Mammary epithelial cell (primary cell): ENCODE measurements at places on chromosomes 7 and 10. TPM values are rescaled to one million over a fixed set of nuclear protein-coding genes. Genes with fewer than 3 reads are reported as not detected.

DNA sequence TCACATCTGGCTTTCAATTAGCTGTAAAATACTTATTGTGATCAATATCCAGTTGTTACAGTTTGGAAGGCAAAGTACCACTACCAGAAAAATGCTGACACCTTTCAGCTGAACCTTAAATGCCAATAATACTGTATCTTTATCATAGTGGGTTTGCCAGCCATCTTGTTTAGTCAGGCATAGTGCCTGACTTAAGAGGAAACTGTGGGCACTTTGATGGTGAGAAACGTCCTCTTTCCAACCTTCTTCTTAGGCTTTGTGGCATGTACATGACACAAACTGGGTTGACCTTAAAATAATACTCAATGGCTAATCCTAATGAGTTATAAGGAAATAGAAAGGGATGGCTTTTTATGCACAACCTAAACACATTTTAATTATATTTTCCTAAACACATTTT lies 52.3 kb upstream of the PRR15 start:
- DNase-seq = no peak

GRCh38 chr7:70457482-70457881 lies 674.5 kb upstream of the GALNT17 start:
- DNase-seq = no peak

- DNase-seq = no peak
Observed at GRCh38 chr10:73743327-73743904, 756 bp upstream of the SEC24C start.

DNA sequence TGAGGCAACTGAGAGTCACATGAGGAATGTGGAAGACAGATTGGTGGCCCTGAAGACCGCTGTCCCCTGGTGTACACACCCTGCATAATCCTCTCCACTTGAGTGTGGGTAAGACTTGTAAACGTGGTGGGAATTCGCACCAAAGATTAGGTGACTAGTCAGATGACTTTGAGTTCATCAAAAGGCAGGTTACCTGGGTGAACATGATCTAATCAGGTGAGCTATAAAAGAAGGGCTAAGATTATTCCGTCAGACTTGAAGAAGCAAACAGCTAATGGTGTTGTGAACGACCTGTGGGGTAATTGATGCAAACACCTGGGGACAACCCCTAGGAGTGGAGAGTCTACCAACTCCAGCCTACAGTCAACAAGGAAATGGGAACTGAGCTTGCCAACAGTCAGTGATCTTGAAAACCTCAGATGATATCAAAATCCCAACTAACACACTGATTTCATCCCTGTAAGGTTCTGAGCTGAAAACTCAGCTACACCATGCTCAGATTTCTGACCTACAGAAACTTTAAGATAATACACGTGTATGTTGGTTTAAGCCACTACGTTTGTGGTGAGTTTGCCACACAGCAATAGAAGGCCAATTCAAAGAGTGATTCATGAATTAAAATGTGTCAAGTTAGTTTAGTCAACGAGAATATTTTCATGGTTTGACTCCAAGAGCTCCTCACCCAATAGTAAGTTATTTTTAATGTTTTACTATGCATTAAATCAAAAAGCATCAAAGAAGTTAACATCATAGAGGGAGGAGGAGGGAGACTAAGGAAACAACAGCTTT lies 16.7 kb downstream of the PRTFDC1 start:
- no peak for DNase-seq

- DNase-seq = no peak
Observed at GRCh38 chr7:28435732-28436378, 23.5 kb downstream of the CREB5 start.

GRCh38 chr10:78955206-78955605 lies 113.6 kb upstream of the ZMIZ1 start:
- no peak for DNase-seq

DNA sequence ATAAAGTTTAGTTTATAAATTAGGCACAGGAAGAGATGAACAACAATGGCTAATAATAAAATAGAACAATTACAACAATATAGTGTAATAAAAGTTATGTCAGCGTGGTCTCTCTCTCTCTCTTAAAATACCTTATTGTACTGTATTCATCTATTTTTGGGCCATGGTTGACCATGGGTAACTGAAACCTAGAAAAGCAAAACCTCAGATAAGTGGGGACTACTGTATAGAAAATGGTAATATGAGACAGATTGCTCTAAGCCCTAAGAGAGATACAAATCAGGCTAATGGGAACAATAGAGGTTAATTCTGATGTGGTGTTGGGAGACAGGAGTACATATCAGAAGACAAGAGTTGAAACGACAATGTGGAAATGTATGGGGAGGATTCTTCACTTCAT lies 86.2 kb downstream of the ZNF365 start:
- no peak for DNase-seq

DNA sequence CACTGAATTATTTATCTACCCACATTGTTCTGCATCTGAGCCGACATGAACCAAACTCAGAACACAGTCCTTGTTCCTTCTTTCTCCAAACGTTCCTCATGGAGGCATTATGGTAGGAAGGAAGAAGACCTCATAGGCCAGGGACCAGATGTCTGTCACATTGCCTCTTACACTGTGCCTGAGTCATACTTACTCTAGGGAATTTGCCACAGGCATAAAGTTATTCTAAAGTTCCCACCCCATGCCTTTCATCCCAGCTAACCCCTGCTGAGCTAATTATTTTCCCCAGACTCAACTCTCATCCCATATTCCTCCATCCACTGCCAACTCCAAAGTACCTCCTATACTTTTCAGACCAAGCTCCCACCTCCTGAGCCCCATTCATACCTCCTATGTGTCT lies 21.2 kb downstream of the MAT1A start:
- DNase-seq = no peak

GRCh38 chr7:36535866-36536664 lies 146.4 kb downstream of the ANLN start:
- peak; percentile 86 for DNase-seq

GRCh38 chr7:42023262-42023661 lies 213.7 kb downstream of the GLI3 start:
- no peak for DNase-seq

DNA sequence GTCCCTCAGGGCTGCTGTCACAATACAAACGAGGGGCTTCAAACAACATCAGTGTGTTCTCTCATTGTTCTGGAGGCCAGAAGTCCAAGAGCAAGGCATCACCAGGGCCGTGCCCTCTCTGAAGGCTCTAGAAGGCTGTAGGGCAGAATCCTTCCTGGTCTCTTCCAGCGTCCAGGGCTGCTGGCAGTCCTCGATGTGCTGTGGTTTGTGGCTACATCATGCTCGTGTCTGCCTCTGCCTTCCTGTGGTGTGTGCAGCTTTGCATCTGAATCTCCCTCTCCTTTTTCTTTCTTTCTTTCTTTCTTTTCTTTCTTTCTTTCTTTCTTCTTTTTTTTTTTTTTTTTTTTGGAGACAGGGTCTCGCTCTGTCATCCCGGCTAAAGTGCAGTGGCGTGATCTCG lies 103.5 kb downstream of the INSYN2A start:
- no peak for DNase-seq

DNA sequence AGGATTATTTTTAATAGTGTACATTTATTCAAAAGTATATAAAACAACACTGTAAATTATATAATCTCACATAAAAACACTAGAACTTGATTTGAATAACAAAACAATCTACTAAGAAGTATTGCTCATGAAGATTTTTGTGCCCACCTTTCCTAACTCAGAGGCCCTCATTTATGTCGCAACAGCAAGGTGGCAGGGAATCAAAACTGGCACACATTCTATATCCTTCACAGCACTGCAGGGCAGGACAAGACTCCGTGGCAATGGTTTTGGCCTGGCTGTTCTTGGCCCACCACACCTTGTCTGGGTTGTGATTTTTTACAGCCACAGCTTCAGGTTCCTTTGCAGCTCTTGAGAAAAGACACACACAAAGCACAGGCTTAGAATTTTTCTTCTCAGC lies 3.4 kb upstream of the CUZD1 start:
- DNase-seq = no peak

- no peak for DNase-seq
Observed at GRCh38 chr10:33627611-33628010, 293.1 kb upstream of the NRP1 start.

GRCh38 chr10:15137036-15137359 lies 31.5 kb downstream of the NMT2 start:
- DNase-seq = no peak

GRCh38 chr7:106216923-106217542 lies 67.8 kb downstream of the NAMPT start:
- peak; percentile 12 for DNase-seq

- no peak for DNase-seq
Observed at GRCh38 chr10:116094356-116094755, 178.7 kb downstream of the GFRA1 start.

DNA sequence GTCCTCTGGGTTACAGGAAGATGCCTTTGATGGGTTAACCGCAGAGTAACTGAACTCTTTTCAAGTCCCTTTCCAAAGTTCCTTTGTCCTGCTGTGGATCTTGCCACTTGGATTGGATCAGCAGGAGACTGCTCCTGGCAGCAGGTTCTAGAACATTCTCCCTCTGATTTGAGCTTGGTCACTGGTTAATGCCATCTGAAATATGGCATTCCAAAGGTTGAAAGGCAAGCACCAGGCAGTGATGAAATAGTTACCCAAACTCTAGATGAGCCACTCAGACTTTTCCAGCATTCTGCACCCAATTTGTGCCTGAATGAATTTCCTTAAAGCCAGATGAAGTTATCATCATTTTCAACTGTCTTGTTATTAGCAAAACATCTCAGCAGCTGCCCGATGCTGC lies 343.9 kb downstream of the RNLS start:
- peak; percentile 14 for DNase-seq

GRCh38 chr7:115357703-115357999 lies 435.8 kb downstream of the MDFIC start:
- DNase-seq = no peak

PIP gene
- total RNA-seq = not detected in 2 replicates

ADAM8 gene
- total RNA-seq = 0.33 TPM

ELMO1 gene
- total RNA-seq = 9.5 TPM

VSTM2A gene
- total RNA-seq = not detected

GRM8 gene
- not detected in 2 replicates for total RNA-seq

SORBS1 gene
- total RNA-seq = 9.8 TPM

ZRANB1 gene
- total RNA-seq = 14.0 and 19.3 TPM in 2 replicates
